ENCODE measurements at places on chromosomes 2 and 18.

GRCh38 chr2:229521576-229521975 is 192.8 kb downstream of the DNER start:
- no peak for DNase-seq

DNA sequence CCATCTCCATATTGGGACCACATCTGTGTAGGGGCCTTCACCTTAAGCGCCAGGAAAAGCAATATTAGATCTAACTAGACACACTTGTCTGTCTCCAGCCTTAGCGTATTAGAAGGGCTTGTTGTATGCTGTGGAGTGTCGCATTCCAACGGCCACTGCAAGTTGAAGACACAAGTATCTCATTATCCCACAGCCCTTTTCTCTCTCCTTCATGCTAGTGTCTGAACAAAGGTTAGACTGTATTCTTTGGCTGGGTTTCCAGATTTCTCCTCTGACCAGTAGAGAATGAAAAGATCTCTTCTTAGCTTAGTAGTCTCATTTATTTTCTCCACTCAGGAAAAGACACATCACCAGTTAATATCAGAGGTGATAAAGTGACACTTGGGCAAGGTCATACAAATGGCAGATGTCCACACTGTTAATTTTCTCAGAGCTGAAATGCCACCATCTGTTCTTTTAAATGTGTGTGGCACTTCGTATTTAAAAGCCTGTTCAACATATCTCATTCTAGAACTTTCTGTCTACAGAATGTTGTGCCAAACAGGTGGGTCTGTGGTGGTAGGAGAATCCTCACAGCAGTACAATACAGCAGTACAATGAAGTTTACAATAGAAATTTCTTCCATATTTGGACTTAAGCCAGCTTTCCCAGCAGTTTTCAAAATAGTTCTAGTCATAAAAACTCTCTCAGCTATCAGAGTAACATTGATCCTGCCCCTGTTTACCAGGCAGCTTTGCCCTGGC is 94.0 kb upstream of the ITGA6 start:
- DNase-seq: no peak

DNA sequence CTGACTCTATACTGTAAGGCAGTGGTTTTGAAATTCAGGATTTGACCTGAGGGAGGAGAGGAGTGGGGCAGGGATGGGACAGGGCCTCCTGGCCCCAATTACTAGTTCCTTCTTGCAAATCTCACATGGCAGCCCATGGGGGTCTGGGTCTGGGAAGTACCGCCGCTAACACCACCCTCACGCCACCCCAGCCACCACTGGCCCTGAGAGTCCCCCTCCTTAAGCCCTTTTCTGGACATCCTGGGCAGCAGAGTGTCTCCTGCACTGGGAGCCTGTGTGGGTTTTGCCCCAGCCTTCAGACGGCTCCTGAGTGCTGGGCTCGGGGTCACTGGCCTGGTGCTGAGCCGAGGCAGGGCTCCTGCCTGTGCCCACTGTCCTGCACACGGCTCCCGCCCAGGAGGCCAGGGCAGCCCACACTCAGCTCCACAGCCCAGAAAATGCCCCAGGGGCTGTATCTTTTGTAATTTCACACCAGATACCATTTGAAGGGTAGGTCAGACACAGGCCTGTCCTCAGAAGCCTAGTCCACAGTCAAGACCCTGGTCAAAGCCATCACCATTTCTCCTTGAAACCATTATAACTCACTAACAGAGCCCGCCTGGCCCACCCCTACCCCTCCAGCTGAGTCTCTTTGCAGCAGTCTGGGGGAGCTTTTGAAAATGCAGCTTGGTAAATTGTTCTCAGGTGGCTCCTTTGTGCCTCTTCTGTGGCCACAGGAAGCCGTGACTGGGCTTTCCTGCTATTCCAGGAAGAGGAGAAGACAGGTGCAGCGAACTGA is 55.1 kb downstream of the CYP27C1 start:
- peak; percentile 1 for DNase-seq

- DNase-seq: peak; percentile 71
These were observed 10.2 kb downstream of the PROKR1 start for GRCh38 chr2:68653538-68653982.

DNA sequence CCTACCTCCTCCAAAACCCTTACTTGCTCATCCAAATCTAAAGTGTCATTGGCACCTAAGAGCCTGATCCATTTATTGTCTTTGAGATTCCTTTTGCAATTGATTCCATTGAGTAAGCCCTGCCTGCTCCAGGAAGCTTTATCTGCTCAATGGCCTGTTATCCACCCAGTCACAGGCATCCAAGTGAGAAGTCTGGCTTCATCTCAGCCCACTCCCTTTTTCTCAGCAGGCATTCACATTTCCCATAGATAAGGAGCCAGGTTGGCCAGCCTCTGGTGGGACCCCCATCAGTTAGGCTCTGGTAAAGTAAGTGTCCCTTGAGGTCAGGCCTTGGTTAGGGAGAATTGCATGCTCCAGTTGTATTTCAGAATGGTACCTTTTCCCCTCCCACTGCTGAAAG is 396.2 kb upstream of the ST6GAL2 start:
- DNase-seq: no peak

DNA sequence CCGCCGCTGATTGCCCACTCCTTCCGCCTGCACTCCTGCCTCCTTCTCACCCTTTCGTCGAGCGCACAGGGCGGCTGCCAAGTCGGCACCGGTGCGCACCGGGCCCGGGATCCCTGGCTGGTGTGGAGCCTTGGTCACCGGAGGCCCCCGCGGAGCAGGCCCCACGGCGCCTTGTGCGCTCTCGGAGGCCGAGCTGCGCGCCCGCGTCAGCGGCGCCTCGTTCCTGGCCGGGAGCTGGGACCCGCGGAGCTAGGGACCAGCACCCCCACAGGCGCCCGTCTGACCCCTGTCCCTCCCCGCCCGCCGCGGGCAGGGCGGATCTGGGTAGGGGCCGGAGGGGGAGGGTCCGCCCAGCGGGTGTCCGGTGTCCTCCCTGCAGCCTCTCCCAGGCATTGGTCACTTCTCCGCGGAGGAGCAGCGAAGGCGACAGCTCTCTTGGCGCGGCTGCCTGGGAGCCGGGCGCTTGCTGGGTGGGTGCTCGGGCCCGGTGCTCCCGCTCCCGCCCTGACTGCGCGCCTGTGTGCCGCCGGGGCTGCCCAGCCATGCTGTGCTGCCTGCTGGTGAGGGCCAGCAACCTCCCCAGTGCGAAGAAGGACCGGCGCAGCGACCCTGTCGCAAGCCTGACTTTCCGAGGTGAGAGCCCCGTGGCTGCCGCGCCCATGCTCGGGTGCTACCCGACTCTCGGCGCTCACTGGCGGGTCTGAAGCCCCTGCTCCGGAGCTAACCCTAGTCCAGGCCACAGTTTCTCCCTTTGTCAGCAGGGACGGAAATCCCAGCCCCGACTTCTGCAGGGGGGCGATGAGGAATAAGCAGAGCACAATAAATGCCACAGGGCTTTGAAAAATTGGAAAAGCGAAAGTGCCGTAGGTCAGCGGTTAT is 13.2 kb downstream of the DYSF start:
- DNase-seq: peak; percentile 16

DNA sequence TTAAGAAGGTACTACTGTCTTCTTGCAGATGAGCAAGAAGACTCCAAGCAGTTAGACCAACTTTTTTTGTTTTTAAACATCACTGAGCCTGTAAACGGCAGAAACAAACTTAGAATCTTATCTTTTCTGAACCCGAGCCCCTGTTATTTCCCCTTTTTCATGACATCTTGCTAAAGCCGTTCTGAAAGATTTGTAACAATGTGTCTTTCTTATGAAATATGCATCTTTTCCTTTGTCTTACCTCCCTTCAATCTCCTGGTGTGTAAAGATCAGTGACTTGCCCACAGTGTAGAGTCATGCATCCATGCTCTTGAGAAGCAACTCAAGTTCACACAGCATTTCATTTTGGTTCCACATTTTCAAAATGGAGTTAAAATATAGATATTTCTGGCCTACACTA is 288.8 kb upstream of the CELF4 start:
- no peak for DNase-seq

- no peak for DNase-seq
These were observed 141.2 kb upstream of the CTAGE1 start for GRCh38 chr18:22558945-22559385.

GRCh38 chr2:166573391-166573790 is 79.3 kb upstream of the SCN7A start:
- DNase-seq: no peak

DNA sequence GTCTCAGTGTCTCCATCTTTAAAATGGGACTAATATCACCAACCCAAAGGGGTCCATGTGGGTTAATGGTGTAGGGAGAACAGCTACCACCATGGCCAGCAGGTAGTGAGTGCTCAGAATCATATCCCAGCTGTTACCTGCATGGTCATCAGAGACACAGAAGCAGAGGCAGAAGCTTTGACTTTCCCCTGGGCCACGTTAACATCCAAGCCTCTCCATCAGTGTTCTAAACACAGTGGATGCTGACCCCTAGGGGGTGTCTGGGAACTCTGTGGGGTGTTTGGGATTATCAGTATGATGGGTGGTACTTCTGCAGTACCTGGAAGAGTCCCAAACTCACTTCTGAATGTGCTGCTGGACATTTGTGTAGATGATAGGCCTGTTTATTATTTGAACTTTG is 93.6 kb downstream of the GYPC start:
- peak; percentile 22 for DNase-seq

DNA sequence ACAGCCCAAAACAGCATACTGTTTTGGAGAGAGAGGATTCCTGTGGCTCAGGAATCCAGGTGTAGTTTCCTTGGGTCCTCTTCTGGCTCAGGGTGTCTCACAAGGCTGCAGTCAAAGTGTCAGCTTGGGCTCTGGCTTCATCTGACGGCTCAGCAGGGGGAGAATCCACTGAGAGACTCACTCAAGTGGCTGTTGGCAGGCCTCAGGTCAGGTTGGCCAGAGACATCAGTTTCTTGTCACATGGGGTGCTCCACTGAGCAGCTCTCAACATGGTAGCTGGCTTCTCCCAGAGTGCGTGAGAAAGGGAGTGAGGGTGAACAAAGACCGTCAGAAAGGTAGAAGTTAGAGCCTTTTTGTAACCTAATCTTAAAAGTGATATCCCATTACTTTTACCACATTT is 168.4 kb downstream of the SOCS6 start:
- DNase-seq: no peak

DNA sequence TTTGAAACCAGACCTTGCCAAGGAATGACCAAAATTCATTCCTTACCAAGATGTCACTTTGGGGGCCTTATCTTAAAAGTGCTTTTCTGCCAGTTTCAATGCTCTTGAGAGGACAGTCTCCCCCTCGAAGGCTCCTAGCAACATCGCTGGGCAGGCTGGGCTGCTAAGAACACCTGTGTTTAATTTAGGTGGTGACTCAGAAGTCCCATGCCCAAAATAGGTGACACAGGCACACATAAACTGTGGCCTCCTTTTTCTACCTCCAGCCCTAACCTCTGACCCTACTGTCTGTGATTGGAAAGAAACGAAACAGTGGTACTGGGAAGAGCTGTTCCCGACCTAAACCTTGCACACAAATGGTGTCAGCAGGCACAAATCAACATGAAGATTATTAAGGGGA is 28.7 kb upstream of the ROCK2 start:
- no peak for DNase-seq

DNA sequence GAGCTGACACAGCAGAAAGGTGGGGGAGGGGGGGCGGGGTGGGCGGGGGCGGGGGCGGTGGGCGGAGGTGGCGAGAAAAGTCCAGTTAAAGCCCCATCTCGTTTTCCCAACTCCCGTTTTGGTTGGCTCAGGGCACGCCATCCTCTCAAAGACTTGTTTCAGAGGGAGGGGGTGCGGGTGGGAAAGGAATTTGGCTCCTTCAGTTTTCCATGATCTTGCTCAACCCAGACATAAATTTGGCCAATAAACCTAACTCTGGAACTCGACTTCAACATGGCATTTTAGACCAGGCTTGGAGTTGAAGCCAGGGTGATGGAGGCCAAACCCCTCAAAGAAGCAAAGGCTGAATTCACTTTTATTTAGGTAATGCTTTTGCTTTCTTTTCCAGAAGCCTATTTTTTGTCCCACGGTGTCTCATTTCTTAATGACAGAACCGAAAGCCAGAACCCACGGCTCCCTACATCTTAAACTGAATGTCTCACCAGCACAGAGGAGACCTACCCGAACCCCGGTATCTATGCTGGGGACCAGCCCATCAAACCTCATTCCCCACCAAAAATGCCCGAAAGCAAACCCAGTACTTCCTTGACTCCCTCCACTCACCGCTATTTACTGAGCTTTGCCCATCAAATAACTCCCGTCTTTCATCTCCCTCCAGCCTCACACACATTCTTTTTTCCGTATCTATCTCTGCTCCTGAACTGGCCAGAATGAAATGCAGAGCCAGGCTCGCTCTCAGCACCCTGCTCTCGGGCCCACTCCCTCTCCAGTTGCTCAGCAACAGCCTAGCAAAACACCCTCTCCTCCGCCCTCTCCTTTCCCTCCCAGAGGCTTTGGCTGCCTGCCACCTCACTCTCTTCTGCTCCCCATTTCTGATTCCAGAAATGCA is 4.3 kb downstream of the IGFBP5 start:
- peak; percentile 46 for DNase-seq

DNA sequence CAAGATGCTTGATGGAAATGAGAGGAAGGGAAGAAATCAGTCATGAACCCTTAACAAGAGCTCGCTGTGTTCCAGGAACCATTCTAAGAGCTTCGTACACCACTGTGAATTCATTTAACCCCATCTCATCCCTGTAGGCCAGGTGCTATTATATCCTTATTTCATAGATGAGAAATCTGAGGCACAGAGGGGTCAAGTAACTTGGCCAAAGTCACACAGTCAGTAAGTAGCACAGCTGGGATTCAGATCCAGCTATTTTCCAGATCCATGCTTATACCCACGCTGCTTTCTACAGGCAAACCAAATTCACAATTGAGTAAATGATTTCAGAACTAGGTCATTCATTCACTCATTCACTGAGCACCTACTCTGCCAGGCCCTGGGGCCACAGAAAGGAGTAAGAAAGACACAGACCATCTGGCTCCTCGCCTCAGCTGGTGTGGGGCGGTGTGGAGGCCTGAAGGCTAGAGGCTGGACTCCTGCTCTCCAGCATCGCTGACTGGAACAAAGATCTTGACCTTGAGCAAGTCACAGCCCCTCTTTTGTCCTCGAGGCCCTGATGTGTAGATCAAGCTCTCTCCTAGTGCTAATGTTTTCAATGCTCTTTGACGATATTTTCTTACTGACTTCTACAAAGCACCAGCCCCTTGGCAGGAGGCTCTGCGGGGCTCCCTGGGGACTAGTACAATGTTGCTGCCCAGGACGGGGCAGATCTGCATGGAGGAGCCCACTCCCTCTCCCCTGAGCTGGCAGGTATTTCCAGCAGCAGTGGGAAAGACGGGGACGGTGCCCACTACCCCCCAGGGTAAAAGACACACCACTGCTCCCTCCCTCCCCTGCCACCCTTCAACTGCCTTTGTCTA is 26.5 kb downstream of the STEAP3 start:
- DNase-seq: no peak

GRCh38 chr2:109516445-109517117 is 97.2 kb downstream of the SEPTIN10 start:
- peak; percentile 45 for DNase-seq

GRCh38 chr2:23803965-23804542 is 122.9 kb downstream of the ATAD2B start:
- no peak for DNase-seq

GRCh38 chr18:36513556-36513955 is 216.0 kb downstream of the FHOD3 start:
- DNase-seq: no peak

DNA sequence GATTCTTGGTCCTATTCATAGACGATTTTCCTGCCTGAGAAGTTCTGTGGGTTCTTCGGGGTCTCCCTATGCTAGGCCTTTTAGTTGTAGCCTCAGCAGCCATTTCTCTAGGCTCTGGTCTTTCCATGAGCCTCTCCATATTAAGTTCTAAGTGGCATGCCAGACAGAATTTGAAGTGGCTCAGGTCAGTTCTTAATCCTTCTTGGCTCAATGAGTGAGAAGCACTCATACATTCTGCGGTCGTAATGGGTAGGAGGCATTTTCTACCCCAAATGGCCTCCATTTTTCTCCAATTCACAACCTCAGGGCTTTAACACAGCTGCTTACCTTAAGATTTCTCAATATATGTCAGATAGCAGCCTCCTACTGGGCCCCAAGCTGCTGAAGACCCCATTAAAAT is 405.3 kb upstream of the GALNT5 start:
- DNase-seq: no peak
